ENCODE measurements at places on chromosomes 3 and 15. TPM values are rescaled to one million over a fixed set of nuclear protein-coding genes. Genes with fewer than 3 reads are reported as not detected.

The CORO2B gene
- 0.21 TPM for total RNA-seq

The CTNNB1 gene
- total RNA-seq: 201 TPM

GRCh38 chr3:167958141-167958540 is 137.6 kb downstream of the GOLIM4 start:
- H3K4me3 ChIP-seq: no peak overlapping the region
- no peaks in the 10 kb centered on the region for H3K36me3 ChIP-seq
- H3K4me1 ChIP-seq: no peaks in the 10 kb centered on the region
- DNase-seq: no peak
- H3K27ac ChIP-seq: no peak overlapping the region
- H3K27me3 ChIP-seq: no peaks in the 10 kb centered on the region

- no peak for DNase-seq
- H3K27me3 ChIP-seq: no peaks in the 10 kb centered on the region
- no peak overlapping the region for H3K4me3 ChIP-seq
These were observed 90.2 kb downstream of the HES1 start for GRCh38 chr3:194225988-194226663.

The ST6GAL1 gene
- total RNA-seq: 34.6 TPM

DNA sequence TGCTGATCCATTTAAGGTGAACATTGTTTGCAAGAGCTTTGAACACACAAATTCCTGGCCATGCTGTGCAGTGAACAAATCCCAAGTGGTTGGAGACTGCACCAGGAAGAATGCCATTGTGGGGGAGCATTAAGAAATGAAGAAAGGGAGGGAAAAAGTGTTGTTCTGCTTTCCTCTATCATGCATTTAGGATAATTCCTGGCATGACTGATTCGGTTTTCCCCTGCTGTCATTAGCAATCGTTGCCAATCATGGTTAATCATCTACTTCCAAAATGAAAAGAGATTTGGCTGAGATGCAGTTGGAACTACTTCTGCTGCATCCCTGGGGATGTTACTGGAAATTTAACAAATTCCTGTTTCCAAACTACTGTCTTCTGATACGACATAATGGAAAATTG is 73.7 kb upstream of the ZPLD1 start:
- no peak overlapping the region for H3K4me3 ChIP-seq
- H3K27ac ChIP-seq: no peak overlapping the region
- no peak for DNase-seq
- no peaks in the 10 kb centered on the region for H3K27me3 ChIP-seq
- H3K4me1 ChIP-seq: no peaks in the 10 kb centered on the region
- no peaks in the 10 kb centered on the region for H3K36me3 ChIP-seq

The A4GNT gene
- total RNA-seq: not detected

The RBPMS2 gene
- total RNA-seq: 9.3 TPM

The MCF2L2 gene
- total RNA-seq: 4.6 TPM

DNA sequence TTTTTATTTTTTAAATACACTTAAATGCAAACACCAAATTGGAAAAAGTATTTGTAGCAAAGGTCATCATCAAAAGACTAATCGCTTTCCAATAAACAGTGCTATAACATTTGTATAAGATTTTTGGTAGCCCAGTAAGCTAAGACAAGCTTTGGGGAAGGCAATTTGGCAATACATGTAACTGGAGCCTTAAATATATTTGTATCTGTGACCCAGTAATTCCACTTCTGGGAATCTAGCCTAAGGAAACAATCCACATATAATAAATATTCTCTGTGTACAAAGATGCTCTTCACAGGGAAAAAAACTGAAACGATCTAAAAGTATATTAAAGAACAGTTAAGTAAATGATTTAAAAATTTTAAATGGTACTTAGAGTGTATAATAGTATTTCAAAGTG is 65.5 kb upstream of the TJP1 start:
- DNase-seq: no peak
- no peaks in the 10 kb centered on the region for H3K36me3 ChIP-seq
- H3K4me3 ChIP-seq: no peak overlapping the region
- H3K4me1 ChIP-seq: 0 out of 2 replicates have a peak, but pooled peaks cover 6% of the 10 kb centered on the region
- H3K27me3 ChIP-seq: no peaks in the 10 kb centered on the region

The ZBED2 gene
- total RNA-seq: 0.14 TPM

DNA sequence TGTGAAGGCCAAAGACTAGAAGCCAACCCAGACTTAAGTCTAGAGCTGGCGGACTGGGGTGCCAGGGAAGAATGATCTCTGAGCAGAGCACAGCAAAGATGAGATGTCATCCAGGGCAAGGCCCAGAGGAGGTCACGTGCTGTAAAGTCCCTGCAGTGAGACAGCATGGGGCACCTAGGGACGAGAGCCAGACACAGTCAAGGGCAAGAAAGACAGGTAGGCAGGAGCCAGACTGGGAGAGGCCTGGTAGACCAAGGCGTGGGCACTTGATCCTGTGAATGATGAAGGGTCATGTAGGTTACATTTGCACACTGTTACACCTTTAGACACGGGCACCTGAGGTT is 379.7 kb upstream of the PROK2 start:
- no peak overlapping the region for H3K27ac ChIP-seq
- H3K36me3 ChIP-seq: no peaks in the 10 kb centered on the region
- H3K4me3 ChIP-seq: no peak overlapping the region
- H3K27me3 ChIP-seq: no peaks in the 10 kb centered on the region
- peaks cover 9% of the 10 kb centered on the region for H3K4me1 ChIP-seq
- no peak for DNase-seq

DNA sequence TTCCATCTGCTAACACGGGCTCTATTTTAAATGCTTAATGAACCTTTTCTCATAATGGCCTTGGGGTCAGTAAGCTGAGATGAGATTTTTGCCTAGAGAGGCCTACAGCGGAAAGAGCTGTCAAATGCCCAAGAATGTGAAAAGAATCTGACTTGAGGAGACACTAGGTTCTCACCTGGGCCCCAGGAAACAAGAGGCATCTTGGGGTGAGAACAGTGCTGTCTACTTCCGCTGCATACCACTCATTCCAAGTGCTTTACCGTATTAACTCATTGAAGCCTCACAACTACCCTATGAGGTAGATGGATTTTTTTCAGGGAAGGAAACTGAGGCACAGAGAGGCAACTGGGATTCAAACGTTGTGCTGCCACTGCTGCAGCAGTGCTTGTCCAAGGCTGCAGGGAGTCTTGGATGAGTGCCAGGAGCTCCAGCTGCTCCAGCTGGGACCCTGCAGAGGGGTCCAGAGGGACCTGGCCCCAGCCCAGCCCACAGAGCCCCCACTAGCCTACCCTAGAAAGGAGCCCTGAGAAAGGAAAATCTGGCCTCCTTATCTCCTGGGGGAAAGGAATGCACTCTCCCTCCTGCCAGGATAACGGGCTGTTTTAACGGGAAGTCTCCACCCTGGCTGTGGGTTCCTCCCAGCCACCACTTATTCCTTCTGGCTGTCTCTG is 68.4 kb downstream of the SLC12A8 start:
- no peak overlapping the region for H3K4me3 ChIP-seq
- H3K27me3 ChIP-seq: no peaks in the 10 kb centered on the region
- H3K27ac ChIP-seq: peak overlapping the region; percentile 85
- no peak for DNase-seq

The ZNF80 gene
- not detected for total RNA-seq

The CCR2 gene
- not detected for total RNA-seq

The BOC gene
- 0.73 TPM for total RNA-seq

The LINGO1 gene
- 1.3 TPM for total RNA-seq

DNA sequence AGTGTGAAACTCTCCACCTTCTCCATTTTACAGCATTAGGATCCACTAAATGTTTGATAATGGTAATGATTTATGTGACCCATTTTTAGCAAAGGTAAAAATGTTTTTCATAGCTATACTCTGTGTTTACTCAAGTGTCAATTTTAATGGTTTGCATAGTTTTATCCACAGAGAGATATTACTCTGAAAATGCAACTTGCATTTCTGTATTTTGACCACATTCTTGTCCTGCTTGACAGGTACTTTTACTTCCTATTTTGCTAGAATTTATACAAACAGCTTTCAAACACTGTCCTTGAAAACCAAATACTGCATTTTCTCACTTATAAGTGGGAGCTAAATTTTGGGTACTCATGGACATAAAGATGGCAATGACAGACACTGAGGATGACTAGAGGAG is 62.9 kb downstream of the SERPINI1 start:
- no peaks in the 10 kb centered on the region for H3K36me3 ChIP-seq
- no peaks in the 10 kb centered on the region for H3K4me1 ChIP-seq
- H3K27me3 ChIP-seq: no peaks in the 10 kb centered on the region
- H3K27ac ChIP-seq: no peak overlapping the region

The CMTM8 gene
- total RNA-seq: 28.5 TPM

GRCh38 chr3:114827495-114827894 is 319.6 kb downstream of the ZBTB20 start:
- H3K27ac ChIP-seq: no peak overlapping the region
- no peaks in the 10 kb centered on the region for H3K36me3 ChIP-seq
- peak; percentile 47 for DNase-seq
- H3K4me1 ChIP-seq: no peaks in the 10 kb centered on the region
- H3K27me3 ChIP-seq: no peaks in the 10 kb centered on the region

GRCh38 chr15:70783041-70783440 is 19.7 kb upstream of the UACA start:
- peaks cover 91% of the 10 kb centered on the region for H3K4me1 ChIP-seq
- H3K4me3 ChIP-seq: no peak overlapping the region
- no peak for DNase-seq
- H3K27me3 ChIP-seq: no peaks in the 10 kb centered on the region
- no peak overlapping the region for H3K27ac ChIP-seq

DNA sequence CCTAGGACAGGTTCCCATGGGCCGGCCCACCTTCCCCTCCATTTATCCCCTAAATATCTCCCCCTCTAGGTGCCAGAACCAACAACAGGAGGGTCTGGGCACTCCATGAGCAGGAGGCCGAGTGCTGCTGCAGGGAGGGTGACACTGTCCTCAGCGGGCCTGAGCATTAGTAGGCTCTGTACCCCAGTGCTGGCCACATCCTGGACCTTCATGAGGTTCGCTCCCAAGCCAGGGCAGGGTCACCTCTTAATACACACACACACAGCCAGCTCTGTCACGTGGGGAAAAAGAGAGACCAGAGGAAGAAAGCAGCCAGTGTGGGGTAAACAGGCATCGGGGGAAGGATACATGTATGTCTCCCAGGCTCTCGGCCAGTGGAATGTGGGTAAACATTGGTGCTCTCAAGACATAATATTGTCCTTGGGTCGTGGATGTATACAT is 27.9 kb upstream of the SEMA3F start:
- no peak overlapping the region for H3K4me3 ChIP-seq
- DNase-seq: no peak
- H3K27me3 ChIP-seq: no peaks in the 10 kb centered on the region
- H3K4me1 ChIP-seq: peaks cover 44% of the 10 kb centered on the region
- peak overlapping the region; percentile 88 for H3K27ac ChIP-seq

The TNFSF10 gene
- not detected for total RNA-seq

DNA sequence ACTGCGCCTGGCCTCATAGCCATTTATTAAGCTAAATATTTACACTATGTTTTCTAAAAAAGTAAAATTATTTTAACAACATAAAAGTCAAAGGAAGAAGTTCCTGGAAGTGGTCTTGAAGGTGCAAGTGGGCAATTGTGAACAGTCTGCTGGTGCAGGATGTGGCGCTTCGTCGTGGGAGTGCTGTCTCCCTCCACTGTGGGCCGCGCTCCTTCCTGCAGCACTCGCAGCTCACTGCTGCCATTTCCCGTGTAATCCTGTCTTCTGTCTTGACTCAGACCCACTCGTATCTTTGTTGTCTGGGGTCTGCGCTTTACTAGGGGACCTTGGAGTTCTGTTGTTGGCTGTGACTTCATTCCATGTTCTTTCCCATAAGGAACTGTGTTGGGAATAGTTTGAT is 56.3 kb downstream of the APBA2 start:
- no peaks in the 10 kb centered on the region for H3K27me3 ChIP-seq
- H3K4me3 ChIP-seq: no peak overlapping the region
- no peak overlapping the region for H3K27ac ChIP-seq
- no peak for DNase-seq
- no peaks in the 10 kb centered on the region for H3K4me1 ChIP-seq

GRCh38 chr15:57079446-57079845 is 161.0 kb downstream of the TCF12 start:
- H3K27me3 ChIP-seq: no peaks in the 10 kb centered on the region
- DNase-seq: no peak
- H3K36me3 ChIP-seq: no peaks in the 10 kb centered on the region
- peaks cover 10% of the 10 kb centered on the region for H3K4me1 ChIP-seq
- H3K27ac ChIP-seq: no peak overlapping the region

- H3K36me3 ChIP-seq: no peaks in the 10 kb centered on the region
- no peak overlapping the region for H3K27ac ChIP-seq
- no peaks in the 10 kb centered on the region for H3K27me3 ChIP-seq
- no peak overlapping the region for H3K4me3 ChIP-seq
- DNase-seq: no peak
These were observed 11.1 kb upstream of the PSTPIP1 start for GRCh38 chr15:76983590-76984375.

The RARRES1 gene
- 7.6 TPM for total RNA-seq

DNA sequence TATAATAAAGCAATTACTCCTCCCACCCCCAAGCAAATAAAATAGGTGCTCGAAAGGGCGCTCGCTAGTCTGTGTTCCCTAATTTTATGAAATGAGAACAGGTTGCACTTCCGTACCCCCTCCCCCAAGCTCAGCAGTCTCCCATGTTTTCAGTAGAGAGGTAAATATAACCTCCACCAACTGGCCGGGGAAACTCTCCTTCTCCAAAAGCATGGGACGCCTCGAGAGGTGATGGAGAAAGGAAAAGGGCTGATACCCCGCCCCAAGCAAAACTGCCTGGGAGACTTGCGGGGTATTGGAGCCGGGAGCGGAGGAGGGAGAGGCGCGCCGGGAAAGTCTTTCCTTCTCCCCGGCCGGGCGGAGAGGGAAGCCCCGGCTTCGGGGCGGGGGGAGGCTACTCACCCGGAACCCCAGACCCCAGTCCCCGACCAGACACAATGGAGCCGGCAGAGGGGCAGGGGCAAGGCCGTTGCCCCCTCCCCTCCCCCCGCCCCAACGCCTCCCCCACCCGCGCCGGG is 605 bp downstream of the DCUN1D1 start:
- H3K27ac ChIP-seq: peak overlapping the region; percentile 55
- no peak for DNase-seq
- H3K4me3 ChIP-seq: peak overlapping the region; percentile 61
- peaks cover 9% of the 10 kb centered on the region for H3K4me1 ChIP-seq

- DNase-seq: no peak
- no peaks in the 10 kb centered on the region for H3K4me1 ChIP-seq
- H3K4me3 ChIP-seq: no peak overlapping the region
- no peaks in the 10 kb centered on the region for H3K36me3 ChIP-seq
- no peak overlapping the region for H3K27ac ChIP-seq
- no peaks in the 10 kb centered on the region for H3K27me3 ChIP-seq
These were observed 288.1 kb downstream of the EPHB1 start for GRCh38 chr3:135083179-135083578.

DNA sequence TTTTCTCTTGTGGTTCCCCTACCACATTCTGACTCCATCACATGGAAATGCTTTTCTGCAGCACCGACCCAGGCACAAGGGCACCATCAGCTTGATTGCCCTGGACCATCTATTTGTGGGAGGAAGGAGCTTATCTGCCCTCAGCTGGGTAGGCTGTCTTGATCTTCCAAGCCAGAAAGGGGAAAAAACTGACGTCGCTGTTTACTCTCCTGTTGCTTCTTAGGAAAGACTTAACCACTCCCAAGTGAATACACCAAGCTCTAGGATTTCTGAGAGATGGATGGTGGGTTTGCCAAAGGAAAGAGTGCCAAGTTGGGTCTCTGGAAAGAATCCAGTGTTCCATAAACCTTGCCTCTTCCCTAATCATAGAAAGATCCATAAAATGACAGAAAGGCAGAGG is 4.0 kb downstream of the TNFAIP8L3 start:
- no peaks in the 10 kb centered on the region for H3K4me1 ChIP-seq
- no peaks in the 10 kb centered on the region for H3K27me3 ChIP-seq
- DNase-seq: no peak
- H3K36me3 ChIP-seq: no peaks in the 10 kb centered on the region
- H3K27ac ChIP-seq: no peak overlapping the region
- H3K4me3 ChIP-seq: no peak overlapping the region
